DMS79 treated with DMSO at 0.1 percent for 48 hours (cell line): ENCODE measurements at places on chromosomes 4 and X.

DNA sequence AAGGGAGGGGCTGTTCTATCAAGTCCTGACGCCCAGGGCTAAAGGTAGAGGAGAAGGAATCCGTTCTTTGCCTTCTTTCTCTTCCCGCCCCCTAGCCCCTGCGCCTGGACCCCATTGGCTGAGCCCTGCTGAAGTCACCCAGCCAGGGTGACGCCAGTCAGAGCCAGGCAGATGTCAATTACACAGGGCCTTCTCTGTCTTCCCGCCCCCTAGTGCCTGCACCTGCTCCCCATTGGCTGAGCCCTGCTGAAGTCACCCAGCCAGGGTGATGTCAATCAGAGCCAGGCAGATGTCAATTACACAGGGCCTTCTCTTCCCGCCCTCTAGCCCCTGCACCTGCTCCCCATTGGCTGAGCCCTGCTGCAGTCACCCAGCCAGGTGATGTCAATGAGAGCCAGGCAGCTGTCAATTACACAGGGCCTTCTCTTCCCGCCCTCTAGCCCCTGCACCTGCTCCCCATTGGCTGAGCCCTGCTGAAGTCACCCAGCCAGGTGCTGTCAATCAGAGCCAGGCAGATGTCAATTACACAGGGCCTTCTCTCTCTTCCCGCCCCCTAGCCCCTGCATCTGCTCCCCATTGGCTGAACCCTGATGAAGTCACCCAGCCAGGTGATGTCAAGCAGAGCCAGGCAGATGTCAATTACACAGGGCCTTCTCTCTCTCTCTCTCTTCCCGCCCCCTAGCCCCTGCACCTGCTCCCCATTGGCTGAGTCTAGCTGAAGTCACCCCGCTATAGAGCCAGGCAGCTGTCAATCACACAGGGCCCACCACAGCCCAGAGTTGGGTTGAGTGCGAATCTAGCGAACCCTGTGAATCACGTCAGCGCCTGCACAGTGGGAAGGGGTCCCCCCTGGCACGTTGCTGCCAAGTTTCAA lies 46.4 kb downstream of the ASMT start:
- no peak for DNase-seq

DNA sequence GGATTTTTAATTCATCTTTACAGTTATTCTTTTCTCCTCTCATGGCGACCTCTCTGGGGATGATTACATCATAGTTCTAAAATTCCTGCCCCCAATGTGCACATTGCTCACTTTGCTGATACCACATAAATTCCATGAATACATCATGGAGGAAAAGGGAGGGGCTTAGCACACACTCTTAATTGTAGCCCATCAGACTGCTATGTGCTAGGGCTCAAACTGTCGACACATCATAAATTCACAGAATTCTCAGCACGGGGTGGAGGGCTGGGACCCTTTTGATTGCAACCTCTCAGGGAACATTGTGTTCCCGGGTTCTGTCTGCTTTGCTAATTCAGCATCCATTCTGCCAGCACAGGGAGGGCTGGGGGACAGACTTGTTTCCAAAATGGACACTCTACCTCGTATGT lies 592.9 kb downstream of the BCOR start:
- DNase-seq, result no peak

DNA sequence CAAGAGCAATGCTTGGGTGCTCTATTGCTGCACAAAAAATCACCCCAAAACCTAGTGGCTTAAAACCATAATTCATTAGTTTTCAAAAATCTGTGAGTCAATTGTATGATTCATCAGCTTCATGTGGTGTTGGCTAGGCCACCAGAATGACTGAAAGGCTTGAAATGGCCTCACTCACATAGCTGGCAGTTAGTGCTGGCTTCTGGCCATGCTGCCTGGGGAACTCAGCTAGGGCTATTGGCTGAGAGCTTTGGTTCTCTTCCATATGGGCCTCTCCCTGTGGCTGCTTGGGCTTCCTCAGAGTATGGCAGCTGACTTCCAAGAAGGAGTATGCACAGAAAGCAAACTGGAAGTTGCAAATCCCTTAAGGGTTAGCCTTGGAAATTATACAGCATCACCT lies 3.1 kb upstream of the MTMR1 start:
- DNase-seq, result no peak

DNA sequence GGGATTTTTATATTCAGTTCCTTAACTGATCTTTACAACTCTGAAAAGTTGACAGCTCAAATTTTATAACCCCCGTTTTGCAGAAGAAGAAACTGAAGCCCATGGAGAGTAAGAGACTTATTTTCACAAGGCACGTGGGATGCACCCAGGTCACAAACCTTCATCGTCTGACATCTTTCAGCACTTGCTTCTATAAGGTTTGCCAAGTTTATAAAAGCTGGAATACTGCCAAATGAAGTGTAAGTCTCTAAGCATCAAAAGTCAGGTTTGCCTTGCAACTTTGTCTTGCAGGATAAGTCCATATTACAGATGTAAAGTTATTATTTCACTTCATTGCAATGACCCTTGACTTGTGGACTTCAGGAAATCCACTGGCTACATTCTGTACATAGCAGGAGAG lies 6.3 kb upstream of the KCNIP4 start:
- no peak for DNase-seq

DNA sequence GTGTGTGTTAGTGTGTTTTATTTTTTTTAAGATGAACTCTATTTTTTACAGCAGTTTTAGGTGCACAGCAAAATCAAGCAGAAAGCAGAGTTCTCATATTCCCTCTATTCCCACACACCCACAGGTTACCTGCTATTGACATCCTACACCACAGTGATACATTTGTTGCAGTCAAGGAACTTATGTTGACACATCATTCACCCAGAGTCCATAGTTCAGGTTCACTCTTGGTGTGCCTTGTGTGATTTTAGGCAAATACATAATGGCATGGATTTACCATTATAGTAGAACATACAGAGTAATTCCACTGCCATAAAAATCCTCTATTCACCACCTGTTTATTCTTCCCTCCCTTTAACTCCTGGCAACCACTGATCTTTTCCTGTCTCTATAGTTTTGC lies 28.7 kb downstream of the DIAPH2 start:
- no peak for DNase-seq

- no peak for DNase-seq
Observed at GRCh38 chr4:121656269-121656641, 40.5 kb downstream of the ANXA5 start.

- no peak for DNase-seq
Observed at GRCh38 chr4:187387739-187388138, 607.8 kb upstream of the ZFP42 start.

DNA sequence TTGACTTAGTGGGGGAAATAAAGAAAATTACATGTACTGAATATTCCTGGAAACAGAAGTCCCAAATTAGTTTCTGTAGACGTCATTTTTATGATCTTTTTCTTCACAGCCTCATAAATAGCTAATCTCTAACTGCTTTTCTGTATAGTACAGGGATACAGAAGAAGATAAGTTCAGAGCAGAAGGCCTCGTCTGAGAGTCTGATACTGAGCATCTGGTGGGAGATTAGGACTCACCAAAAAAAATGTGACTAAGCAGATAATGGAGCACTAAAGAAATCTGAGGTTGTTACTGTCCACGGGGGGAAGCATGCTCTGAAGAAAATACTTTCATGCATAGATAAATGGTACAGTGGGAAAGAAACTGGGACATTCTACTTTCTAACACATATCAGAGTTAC lies 115.3 kb upstream of the TRPC5 start:
- no peak for DNase-seq

DNA sequence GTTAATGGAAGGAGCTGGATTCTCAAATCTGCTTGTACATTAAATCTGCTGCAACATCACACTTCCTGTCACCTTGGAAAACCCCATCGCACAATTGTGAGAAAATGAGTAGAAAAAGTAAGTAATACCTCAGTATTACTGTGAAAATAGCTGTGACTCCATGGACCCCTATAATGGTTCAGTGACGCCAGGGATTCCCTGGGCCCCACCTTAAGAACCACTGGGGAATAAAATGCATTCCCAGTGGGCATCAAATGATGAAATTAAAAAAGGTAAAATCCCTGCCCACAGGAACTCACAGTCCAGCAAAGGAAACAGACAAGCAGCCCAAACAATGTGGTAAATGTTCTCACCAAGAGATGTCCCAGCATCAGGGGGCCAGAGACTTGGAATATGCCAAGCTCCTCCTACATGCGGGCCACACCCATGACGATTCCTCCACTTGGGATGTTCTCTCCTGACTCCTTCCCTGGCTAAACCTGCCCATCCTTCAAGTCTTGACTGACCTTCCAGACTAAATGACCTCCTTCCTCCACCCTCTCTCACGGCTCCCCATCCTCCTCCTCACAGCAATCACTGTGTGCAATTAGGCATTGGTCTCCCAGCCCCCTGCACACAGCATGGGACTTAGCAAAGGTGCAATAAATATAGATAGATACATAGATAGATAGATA lies 2.6 kb downstream of the EVC2 start:
- DNase-seq, result no peak

GRCh38 chrX:119885554-119886428 lies 9.9 kb upstream of the AKAP14 start:
- no peak for DNase-seq

- DNase-seq, result no peak
Observed at GRCh38 chrX:17095161-17095560, 148.7 kb downstream of the REPS2 start.

DNA sequence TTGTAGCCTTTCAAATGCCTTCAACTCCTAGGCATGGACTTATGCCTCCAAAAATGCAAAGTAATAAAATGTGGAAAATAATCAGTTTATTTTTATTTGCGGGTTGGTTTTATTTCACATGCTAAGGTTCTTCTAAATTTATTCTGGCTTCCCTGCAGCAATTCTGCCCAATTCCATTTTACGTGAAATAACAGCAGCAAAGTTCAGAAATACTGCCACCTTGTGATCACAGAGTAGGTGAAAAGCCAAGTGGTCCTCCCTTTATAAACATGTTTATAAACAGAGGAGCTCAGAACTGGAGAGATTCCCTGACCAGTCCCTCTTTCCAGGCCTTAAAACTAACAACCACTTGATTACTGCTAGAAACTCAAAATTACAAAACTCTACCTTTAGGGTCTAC lies 14.7 kb upstream of the DCHS2 start:
- no peak for DNase-seq

- peak; percentile 62 for DNase-seq
Observed at GRCh38 chr4:77745792-77746191, 73.4 kb downstream of the CNOT6L start.

- DNase-seq, result no peak
Observed at GRCh38 chr4:25860586-25861279, 2.1 kb downstream of the SEL1L3 start.

- peak; percentile 7 for DNase-seq
Observed at GRCh38 chr4:54230484-54231418, 1.7 kb downstream of the PDGFRA start.

- no peak for DNase-seq
Observed at GRCh38 chrX:37802028-37802427, 22.2 kb downstream of the CYBB start.

GRCh38 chrX:30659421-30659820 lies 6.2 kb downstream of the GK start:
- DNase-seq, result no peak
